ENCODE measurements at places on chromosomes 3 and 15. TPM values are rescaled to one million over a fixed set of nuclear protein-coding genes. Genes with fewer than 3 reads are reported as not detected.

DNA sequence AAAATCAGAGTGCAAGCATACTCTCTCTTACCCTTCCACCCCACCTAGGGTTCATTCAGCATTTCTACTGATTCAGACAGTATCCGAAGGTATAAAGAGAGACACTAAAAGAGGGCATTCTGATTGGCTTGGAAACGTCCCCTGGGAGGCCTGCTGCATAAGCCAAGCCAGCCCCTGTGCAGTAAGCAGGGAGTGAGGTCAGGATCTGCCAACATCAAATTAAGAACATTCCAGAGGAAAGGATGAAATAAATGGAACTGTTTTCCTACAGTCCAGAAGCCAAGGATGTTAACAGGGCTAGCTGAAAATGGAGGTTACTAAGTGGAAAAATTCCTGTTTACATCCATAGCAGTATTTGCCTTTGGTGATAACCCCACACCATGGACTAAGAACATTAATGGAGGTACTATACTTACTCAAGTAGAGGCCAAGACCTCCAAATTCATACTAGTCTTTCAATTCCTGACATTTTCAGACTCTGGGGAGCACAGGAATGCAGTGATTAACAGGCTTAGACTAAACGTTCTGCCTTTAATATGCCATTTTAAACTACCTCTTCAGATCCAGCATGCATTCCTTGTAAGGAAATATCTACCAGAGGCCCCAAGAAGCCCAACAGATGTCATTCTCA lies 34.5 kb downstream of the NPTN start:
- no peak for DNase-seq

Gene SPATA12
- total RNA-seq: not detected

Gene GOLGA8G
- total RNA-seq: not detected

GRCh38 chr15:71387810-71388209 lies 272.5 kb downstream of the THSD4 start:
- DNase-seq: no peak

DNA sequence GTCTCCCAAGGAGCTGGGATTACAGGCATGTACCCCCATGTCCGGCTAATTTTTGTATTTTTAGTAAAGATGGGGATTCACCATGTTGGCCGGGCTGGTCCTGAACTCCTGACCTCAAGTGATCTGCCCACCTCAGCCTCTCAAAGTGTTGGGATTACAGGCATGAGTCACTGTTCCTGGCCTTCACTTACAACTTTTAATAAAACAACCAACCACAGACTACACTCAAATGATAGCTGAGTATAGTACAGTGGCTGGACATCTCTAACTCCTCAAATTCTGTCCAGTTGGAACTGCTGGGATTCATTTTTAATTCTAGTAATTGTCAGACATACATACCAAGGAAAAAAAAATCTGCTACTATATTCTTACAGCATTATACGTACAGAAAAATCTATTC lies 71.0 kb downstream of the PBRM1 start:
- peak; percentile 7 for DNase-seq

DNA sequence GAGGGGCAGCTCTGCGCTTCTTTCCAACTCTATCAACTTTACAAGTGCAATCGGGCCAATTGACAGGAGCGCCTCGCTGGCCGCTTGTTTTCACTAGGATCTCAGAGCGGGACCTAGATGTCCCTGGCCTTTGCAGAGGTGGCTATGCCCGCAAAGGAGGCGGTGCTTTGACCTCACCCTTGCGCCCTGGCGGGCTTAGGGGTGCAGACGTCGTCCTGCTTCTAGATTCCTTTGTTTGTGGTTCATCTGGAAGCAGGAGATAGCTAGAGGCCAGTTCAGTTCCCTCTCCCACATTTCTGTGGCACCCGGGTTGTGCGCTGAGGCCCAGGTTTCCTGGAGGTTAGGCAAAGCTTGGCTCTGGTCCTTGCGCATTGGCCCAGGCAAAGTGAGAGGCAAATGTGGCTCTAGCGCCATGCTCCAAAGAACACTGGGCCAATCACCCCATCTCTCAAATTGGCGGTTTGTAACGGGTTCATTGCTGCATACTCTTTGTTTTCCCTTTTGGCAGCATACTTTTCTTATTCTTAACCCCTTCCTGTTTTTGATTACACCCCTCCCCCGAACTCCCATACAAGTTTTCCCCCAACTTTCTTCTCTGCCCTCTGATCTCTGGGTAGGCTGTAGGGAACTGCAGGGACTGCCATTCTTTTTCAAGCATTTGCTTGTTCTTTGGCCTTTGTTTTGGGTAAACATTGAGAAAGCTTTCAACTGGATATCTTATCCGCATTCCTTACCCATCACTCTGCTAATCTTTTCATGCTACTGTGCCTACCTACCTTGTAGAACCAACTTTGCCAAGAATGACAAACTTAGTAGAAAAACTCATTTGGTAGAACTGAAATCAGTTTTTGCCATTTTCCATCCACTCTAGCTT lies 1.4 kb downstream of the PPM1L start:
- DNase-seq: no peak

DNA sequence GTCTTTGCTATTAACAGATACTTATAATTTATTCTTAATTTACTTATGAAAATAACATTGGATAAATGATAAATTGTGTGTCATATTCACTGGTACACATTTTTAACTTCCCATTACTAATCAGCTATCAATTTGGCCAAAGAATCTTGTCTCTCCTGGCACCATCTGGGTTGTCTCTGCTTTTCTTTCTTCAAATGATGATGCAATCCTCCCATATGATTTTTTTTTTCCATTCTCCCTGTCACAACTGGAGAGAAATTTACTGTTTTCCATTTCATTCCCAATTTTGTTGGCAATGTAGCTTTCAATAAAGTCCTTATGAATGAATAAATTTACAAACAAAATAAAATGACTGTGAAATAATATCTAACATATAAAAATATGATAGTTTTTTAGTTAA lies 743.7 kb upstream of the EPHA6 start:
- no peak for DNase-seq

GRCh38 chr15:44584162-44584749 lies 47.3 kb downstream of the EIF3J start:
- DNase-seq: peak; percentile 49

Gene XRN1
- total RNA-seq: 23.9 TPM

GRCh38 chr3:50163572-50164455 lies 8.7 kb downstream of the SEMA3F start:
- peak; percentile 83 for DNase-seq

GRCh38 chr15:29859973-29860715 lies 37.9 kb upstream of the TJP1 start:
- DNase-seq: peak; percentile 79

DNA sequence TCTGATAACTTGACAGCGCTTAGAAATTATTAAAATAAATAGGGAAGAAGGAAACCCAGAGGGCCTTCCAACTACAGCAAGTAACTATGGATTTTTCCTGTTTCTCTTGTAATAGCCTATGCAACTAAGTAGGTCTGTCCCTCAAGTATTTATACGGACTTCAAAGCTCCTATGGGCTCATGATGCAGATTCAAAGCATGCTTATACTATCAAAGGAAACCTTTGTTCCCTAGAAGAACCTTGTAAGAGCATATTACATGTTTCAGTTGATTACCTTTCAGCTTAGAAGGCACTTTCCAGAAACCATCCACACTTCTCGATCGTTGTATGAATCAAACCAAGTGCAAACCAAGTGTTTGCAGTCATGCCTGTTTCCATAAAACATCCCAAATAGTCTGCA lies 158.8 kb downstream of the ALCAM start:
- no peak for DNase-seq

Gene LEO1
- total RNA-seq: 46.2 TPM

DNA sequence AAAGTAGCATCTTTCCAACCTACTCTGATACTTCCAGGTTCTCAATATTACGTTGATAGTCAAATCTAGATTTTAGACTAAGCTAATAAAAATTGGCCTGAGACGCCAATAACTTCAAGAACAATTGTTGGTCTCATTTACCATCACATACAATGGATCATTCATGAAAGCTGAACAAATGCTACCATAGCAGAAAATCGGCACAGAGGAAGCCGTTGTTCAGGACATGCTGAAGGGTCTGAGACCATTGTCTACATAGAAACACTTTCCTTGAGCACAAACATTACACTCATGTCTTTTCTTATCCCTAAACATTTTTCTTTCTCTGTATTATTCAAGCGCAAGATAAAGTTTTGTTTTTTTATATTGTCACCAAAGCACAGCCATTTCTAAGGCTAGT lies 37.2 kb upstream of the FHIT start:
- DNase-seq: no peak

Gene CCDC13
- total RNA-seq: 0.48 TPM

DNA sequence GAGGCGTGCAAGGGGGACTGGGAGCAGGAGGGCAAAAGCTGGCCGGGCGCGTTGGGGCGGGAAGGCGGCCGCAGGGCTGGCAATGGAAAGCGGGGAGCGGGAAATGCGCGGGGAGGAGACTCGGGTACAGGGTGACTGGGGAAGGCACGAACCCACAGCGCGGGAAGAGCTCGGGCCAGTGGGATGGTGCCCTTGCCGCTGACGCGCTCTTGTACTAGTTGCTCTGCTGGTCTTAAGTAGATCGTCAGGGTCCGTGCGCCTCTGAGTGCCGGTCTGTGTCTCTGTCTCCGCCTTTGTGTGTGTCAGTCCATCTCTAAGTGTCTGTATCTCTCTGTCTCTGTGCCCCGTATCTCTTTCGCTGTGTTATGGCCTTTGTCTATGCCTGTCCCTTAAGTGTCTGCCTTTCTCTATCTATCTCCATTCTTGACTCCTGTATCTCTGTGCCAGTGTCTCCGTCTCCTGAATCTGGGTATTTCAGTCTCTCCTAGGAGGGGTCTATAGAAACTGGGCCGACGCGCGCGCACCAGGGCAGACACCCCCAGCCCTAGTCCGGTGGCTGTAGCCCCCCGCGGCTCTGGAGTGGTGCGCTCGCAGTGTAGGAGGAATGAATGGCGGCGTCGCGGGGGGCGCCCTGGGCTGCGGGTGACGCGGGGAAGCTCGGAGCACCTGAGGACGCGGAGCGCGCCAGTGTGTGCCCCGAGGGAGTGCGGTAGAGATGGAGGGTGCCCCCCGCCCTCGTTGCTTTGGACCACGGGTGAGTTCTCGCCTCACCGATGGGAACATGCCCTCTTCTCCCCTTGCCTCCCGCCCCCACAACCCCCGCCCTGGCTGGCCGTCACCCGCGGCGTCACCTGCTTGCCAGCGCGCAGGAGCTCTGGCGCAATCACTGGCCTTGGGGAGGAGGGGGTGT lies 756 bp upstream of the CAMK2N2 start:
- peak; percentile 44 for DNase-seq

Gene SKOR1
- total RNA-seq: not detected

GRCh38 chr3:109685084-109686079 lies 348.0 kb upstream of the DPPA4 start:
- peak; percentile 100 for DNase-seq

Gene MESP2
- 1.8 TPM for total RNA-seq

DNA sequence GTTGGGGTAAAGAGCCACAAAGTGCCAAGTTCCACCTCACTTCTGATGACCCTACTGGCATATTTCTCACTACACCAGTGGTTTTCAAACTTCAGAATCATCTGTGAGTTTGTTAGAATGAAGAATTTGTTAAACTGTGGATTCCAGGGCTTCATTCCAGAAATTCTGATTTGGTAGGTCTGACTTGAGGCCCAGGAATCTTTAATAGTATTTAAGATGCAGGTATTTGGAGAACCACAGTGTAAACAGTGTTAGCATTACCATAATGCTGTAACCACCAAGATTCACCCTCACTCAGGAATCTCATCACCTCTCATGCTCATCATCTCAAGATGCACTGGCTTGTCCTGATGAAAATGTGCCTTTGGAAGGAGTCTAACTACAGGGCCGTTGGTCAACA lies 6.0 kb downstream of the KCNMB3 start:
- DNase-seq: no peak

DNA sequence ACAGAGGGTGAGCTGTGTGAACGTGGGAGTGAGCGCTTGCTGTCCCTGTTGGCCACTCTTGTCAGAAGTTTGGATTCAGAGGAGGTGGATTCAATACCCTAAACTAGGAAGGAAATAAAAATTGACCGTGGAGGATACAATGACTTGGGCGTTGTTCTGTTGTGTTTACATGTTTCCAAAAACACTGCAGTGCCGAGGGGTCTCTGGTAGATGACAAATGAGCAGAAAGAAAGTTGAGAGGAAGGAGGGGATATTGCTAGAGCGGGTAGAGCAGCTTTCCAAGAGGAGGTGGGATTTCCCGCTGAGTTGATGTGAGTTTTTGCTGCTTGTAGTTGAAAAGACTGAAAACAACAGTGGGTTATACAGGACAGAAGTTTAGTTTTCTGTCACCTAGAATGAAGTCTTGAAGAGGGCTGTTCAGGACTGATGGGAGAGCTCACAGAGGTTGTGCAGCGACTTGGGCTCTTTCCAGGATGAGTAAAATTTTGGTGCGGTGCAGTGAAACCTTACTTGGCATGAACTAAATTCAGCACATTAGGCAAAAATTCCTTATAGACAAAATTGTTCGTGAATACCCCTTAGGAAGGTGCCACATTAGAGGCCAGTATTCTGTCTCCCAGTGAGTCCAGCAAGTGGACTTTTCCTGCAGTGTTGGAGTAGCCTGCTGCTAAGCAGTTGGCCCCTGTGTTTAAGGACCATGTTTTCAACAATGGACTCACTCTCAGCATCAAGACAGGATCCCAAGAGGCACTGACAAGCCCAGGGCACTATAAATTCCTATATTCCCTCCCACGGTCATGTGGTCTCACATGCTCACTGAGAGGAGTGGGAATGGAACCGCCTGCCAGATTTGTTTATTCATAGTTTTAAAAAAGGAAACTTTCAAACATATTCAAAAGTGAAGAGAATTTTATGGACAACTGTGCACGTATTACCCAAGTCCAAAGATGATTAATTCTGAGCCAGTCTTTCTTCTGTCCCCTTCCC lies 435.0 kb upstream of the C2CD4B start:
- DNase-seq: no peak

GRCh38 chr15:88814393-88814792 lies 11.2 kb downstream of the ACAN start:
- no peak for DNase-seq

Gene REC114
- total RNA-seq: not detected

GRCh38 chr15:48893311-48893710 lies 15.4 kb downstream of the EID1 start:
- DNase-seq: no peak

- peak; percentile 86 for DNase-seq
Measured at GRCh38 chr15:45637552-45638033, 2.8 kb downstream of the SQOR start.
